Thoracic aorta (tissue), 2 donors: ENCODE measurements at places on chromosomes 12 and 14.

GRCh38 chr14:76653875-76654572 lies 107.2 kb upstream of the VASH1 start:
- DNase-seq: no peak

GRCh38 chr12:8699714-8700113 lies 1.9 kb downstream of the RIMKLB start:
- no peak for DNase-seq

DNA sequence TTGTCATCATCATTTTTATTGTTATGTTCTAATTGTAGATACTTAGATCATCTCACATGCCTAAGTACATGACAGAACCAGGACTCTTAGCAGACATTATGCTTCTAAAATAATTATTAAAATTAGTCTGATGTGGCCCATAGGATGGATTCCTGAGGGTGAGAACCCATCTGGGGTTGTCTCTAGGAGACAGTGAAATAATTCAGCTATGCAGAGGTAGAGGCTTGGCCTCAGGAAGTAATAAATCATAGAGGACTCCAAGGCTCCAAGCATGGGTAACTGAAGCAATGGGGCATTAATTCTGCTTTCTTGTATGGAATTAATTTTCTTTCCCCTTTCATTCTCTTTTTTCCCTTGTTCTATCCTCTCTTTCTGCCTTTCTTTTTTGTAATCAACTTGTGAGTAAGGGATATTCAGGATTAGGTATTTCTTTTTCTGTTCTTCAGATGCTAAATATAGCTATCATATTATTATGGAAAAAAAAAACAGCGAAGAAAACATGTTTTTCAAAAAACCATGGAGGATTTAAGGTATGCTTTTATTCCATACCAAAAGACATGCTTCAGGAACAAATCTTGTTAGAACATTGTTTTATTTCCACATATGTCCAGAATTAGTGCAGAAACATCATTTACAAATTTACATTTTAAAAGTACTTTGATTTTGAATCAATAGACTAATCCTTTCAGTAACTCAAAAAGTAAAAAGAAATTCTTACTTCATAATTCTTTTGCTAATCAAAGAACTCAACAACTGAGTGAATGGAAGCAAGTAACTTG lies 263.2 kb downstream of the TRHDE start:
- DNase-seq: no peak

- DNase-seq: no peak
Observed at GRCh38 chr12:75986001-75986746, 45.4 kb downstream of the PHLDA1 start.

DNA sequence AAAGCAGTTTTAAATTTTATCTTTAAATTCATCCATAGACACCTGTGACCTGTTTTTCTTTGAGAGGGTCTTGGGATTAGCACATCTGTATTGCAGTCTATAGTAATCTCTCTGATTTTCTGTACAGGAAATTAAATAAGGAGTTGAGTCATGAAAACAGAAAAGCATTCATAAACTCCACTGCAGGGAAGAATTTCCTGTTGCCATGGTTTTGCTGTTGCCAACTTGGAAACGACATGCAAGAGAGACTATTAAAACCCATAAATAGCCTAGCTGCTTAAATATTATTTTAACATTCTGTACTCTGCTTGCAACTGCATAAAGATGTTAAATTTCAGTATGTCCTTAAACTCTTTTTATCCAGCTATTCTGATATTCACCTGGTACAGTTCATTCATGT lies 281.0 kb upstream of the RGS6 start:
- DNase-seq: peak; percentile 10

- DNase-seq: no peak
Observed at GRCh38 chr12:120554678-120555077, 20.5 kb downstream of the RNF10 start.

DNA sequence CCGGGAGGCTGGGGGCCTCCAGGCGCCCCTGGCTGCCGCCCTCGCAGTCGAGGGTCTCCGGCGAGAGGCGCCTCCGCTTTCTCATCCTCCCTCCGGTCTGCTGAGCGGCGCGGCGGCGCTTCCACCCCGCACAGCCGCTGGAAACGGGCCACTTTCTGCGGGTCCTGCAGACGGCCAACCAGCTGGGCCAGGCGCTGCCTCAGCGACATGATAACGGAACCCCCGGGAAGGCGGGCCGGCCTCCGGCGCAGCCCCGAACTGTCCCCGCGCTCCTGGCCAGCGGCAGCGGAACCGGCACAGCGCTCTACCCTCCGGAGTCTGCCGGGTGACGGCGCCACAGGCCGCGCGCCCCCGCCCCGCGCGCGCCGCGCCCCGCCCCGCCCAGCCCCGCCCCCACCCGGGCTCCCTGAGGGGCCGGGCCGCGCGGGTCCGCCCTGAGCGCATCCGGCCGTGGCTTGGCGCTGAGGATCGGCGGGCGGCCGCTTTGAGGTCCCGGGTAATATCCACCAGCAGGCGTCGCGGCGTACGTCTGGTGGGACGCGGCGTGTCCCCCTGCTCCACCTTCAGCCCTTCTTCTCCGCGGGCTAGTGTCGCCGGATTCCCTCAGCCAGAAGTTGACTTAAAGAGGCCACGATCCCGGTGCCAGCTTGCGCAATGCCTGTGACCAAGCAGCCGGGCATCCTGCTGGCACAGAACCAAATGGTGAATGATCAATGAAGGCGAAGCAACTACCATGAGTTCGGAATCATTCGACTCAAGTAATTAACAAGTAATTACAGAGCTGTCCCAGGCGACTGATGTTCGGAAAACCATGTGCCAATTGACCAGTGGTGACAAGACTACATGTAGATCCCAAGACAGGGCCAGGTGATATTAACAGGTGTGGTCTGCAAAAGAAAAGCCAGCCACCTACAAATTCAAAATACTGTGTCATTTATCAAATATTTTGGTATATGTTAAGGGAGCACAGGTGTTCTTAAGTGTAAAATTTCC lies at the start of gene SGPP1:
Gene SGPP1, minus strand, starts transcription at position 330 of the 993 bp plus-strand sequence. Its CDS starts 121 bp downstream, at position 209.
- DNase-seq: peak; percentile 57

DNA sequence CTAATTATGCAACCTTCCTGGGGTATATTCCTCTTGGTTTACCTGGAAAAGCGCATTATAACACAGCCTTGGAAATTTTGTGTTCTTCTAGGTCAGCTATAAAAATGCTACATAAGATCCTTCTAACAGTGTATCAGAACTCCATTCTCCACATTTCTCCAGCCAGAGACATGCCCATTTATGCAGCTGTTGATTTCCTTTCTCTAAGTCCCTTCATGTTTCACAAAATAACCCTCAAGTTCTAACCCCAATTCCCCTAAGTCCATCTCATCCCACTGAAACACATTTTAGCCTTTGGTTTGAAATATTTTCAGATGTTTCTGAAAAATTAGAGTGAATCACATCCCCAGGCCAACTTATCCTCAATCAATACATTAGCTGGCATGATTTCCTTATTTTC lies 20.9 kb upstream of the HDAC7 start:
- no peak for DNase-seq

DNA sequence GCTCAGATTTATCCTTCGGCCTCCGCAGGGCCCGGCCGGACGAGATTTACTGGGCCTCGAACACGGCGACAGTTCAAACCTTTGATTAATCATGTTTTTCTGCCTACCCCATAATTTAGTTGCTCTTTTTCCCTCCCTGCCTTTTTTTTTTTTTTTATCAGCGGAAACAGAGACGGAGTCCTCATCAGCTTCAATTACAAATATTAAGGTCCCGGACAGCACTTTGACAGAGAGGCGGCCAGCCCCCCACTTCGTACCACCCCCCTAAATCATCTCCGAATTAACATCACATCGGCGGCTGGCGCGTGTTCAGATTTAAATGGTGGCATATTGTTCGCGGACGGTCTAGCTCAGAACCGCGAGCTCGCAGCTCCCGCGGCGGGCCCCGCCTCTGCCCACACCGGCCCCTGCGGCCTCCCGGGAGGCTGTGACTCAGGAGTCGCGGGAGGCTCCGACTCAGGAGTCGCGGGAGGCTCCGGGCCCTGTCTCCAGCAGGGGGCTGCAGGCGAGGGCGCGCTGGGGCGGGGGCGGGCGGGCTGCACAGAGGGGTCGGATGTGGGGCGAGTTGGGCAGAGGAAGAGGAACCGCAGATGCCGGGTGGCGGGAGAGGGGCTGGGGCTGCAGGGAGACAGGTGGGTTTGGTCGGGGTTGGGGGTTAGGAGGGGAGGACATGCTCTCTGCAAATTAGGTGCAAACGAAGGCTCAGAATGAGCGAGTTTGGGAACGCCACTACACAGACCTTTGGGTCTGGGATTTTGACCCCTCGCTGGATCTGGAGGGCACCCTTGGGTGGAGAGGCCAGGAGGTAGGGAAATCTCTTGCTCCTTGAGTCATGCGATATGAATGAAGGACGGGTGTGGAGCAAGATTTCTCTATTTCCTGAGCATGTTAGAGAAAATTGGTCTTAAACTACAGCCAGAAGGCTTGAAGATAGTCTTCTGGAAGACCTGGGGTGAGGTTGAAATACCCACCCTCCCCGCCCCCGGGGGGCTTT lies 19.6 kb upstream of the ATP5MC2 start:
- no peak for DNase-seq

DNA sequence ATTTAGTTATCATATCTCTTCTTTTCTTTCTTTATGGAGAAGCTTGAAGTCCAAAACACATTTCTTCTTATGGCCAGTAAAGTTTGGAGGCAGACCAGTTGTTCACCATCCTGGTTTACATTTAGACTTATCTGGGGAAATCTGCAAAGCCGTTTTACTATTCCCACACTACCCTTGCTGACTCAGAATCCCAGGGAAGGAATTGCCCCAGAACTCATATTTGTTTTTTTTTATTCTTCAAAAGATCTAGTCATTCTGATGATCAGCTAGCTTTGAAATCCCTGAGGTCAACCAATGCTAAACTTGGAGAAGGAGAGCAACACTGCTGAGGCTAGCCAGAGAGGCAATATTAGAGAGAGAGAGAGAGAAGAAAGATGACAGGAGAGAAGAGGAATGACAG lies 12.3 kb upstream of the LMO3 start:
- DNase-seq: no peak
